ENCODE measurements at places on chromosomes 13 and 19.

DNA sequence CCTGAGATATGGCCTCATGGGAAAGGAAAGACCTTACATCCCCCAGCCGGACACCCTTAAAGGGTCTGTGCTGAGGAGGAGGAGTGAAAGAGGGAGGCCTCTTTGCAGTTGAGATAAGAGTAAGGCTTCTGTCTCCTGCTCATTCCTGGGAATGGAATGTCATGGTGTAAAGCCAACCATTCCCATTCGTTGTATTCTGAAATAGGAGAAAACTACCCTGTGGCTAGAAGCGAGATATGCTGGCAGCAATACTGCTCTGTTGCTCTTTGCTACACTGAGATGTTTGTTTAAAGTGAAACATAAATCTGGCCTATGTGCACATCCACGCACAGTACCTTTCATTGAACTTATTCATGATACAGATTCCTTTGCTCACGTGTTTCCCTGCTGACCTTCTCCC, 783 bp upstream of the ZNF587B start:
- DNase-seq = no peak

- DNase-seq = no peak
These were observed 1094.3 kb downstream of the EFNB2 start for GRCh38 chr13:105441051-105441750.

GRCh38 chr13:48055712-48056111, 18.2 kb downstream of the NUDT15 start:
- no peak for DNase-seq

- no peak for DNase-seq
These were observed 147.5 kb downstream of the DIAPH3 start for GRCh38 chr13:60016229-60016628.

GRCh38 chr13:43354153-43354945, 331.0 kb downstream of the DNAJC15 start:
- no peak for DNase-seq

GRCh38 chr13:106499113-106499512, 36.3 kb downstream of the EFNB2 start:
- no peak for DNase-seq

DNA sequence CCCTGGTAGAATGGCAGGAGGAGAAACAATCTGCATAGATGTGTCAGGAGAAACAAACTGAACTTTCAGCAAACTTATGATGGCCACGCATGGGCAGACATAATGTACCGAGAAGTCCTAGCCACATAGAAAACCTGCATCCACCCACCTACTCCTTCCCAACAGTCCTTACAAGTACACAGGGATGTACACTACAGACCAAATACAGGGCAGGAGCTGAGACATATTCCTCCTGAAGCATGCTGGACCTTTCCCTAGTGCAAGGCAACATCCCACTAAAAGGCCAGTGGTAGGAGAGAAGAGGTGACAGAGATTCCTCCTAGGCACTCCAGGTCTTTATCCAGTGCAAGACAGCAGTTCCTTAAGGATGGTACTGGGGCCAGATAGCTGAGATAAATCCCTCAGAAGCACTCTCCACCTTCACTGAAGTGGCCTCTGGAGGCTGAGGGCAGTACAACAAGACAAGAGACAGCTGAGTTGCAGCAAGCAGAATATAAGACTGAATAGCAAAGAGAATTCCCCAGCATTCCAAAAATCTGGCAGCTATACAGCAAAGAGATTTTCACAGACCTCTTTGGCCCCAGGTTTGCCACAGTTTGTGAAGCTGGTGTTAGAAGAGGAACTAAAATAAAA, 18.3 kb downstream of the VWA8 start:
- no peak for DNase-seq

DNA sequence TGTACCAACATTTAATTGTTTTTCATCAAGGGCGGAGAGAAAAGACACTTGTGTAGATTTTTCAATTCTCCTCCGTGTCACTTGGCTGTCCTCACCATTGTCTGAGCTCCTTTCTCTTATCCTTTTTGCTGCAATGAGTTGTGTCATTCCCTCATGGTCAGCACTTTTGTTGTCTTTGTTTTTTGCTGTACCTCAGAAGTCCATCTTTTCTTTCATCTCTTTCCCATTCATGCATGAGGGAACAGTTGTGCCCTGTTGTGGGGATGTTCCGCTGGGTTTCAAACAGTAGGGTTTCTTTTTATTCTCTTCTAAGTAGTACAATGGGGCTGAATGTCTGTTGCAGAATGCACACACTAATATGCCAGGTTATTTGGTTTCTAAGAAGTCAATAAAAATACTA, 222.6 kb downstream of the TM9SF2 start:
- no peak for DNase-seq

DNA sequence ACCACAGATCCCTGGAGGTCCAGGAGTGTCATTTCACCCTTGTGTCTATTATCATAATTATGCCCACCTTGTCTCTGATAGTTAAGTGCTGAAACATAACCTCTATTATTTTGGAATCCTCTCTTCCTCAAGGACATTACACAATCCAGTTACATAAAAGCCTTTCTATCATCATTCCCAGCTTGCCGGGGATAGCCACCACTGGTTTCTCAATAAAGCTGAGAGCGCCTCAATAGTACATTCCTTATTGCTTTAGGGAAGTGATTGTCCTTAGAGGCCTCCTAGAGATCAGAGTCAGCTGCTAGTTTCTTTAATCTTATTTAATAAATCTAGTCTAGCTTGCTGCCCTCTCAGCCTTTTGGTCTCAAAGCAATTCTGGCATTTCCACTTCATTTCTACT, 490.0 kb upstream of the ATXN8OS start:
- no peak for DNase-seq

DNA sequence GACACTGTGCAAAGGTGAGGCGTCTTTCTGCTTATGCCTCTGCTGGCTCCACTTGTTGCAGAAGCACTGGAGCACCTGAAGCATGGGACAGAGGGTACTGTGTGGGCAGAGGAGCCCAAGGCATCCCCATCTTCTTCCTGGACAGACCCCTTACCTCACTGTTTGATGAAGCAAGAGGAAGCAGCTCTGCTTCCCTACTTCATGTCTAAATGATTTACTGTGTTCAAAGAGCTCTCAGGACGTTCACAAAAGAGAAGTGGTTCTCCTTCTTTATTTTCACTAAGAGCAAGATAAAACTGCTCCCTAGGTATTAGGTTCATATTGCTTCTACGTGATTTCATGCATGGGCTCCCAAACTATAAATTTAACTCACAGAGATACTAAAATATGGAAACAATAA, 1635.4 kb upstream of the SLC10A2 start:
- no peak for DNase-seq

DNA sequence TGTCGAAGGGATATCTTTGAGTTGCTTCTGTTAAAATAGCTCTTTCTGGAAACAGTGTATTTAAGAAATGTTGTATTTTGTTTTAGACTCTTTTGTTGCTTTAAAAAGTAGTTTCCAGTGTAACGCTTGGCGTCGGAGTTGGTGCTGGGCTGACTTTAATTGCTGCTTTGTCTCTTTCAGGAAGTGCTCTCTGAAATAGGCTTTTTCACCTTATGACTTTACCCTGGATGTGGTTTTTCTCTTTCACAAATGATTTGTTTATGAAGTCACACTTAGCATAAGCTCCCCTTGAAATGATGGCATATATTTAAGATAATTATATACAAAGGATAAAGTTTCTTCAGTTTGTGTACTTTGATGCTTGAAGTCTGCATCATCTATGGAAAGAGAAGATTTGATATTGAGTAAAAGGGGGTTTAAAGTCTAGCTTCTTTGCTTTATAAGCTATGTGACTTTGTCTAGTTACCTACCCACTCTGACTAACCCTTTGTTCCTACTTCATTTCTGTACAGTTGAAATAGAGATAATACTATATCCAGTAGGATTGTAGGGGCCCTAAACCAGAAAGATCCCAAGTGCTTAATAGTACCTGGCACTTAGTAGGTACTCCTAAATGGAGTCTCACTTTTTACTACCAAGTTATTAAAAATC, at the start of gene GPR18:
TSS of gene GPR18 (minus strand) at position 170 of the 651 bp plus-strand sequence. CDS start 2,507 bp downstream, outside the sequence.
- peak; percentile 36 for DNase-seq

- no peak for DNase-seq
These were observed 31.7 kb downstream of the TRPM4 start for GRCh38 chr19:49189259-49189658.

GRCh38 chr13:110263404-110263803, 43.6 kb downstream of the COL4A1 start:
- DNase-seq = no peak

DNA sequence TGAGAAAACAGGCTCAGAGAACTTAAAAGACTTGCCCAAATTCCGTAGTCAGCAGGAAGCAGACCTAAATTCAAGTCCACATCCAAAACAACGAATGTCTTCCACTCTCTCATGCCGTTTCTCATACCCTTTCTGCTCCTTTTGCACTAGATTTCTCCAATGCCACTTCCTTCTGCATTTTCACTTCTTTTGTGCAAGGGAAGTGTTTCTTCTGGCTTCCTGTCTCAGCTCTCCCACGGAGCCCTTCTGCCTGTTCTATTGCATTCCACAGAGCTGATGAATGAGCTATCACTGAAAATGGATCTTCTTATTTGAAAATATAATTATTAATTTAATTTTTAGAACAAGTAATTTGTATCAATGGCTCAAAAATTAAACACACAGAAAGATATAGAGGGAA, 56.1 kb upstream of the STK24 start:
- no peak for DNase-seq

DNA sequence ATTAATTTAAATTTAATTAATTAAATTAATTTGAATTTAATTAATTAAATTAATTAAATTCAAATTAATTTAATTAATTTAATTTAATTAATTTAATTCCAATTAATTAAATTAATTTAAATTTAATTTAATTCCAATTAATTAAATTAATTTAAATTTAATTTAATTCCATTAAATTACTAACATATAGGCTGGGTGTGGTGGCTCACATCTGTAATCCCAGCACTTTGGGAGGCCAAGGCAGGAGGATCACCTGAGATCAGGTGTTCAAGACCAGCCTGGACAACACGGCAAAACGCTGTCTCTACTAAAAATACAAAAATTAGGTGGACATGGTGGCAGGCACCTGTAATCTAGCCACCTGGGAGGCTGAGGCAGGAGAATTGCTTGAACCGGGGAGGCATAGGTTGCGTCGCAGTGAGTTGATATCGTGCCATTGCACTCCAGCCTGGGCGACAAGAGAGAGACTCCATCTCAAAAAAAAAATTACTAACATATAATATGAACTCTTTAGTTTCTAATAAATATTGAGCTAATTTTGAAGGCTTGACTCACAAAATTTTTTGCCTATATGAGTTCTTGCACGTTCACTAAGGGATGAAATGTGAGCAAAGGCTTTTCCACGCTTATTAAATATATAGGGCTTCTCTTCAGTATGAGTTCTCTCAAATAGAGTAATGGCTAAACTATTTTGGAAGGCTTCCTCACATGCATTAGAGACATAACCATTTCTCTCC, 9.0 kb upstream of the USP29 start:
- DNase-seq = no peak

- DNase-seq = no peak
These were observed 30.9 kb upstream of the CYP2B6 start for GRCh38 chr19:40960062-40960685.

DNA sequence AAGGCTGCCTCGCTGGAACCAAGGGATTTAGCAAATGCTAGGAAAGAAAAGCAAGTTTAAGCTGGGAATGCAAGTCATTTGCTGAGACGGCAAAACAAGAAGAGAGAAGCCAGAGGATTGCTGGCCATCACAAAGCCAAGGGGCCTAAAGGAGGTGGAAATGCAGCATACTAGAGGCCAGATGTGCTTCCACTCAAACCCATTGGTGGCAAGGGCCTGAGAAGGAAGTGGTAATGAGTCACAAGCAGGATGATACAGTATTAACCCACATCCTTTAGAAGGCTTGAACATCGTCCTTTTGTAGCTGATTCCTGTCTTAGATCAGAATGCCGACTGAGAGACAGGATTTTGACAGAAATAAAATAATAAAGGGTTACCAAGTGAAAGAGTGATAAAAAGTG, 68.2 kb downstream of the ITGBL1 start:
- DNase-seq = no peak

- DNase-seq = no peak
These were observed 111.8 kb downstream of the SOX1 start for GRCh38 chr13:112178769-112179168.

- no peak for DNase-seq
These were observed 29.8 kb downstream of the DZIP1 start for GRCh38 chr13:95614641-95615245.

DNA sequence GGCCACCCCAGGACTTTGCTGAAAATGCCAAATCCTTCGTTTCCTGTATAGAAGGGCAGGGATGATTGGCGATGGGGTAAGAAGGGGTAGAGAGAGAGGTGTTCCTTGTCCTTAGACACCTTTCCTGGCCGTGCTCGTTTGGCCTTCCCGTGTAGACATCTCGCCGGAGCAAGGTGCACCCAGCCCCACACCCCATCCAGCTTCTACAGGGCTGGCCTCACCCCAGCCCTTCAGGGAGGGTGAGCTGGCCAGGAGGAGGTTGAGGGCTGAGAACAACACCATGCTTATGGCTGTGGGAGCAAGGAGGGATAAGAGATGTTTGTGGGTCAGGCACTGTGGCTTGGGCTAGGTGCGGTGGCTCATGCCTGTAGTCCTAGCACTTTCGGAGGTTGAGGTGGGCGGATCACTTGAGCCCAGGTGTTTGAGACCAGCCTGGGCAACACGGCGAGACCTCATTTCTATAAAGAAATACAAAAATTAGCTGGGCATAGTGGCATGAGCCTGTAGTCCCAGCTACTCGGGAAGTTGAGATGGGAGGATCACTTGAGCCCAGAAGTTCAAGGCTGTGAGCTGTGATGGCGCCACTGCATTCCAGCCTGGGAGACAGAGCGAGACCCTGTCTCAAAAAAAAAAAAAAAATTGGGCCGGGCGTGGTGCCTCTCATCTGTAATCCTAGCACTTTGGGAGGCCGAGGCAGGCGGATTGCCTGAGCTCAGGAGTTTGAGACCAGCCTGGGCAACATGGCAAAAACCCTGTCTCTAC, 15.5 kb downstream of the SMARCA4 start:
- DNase-seq = no peak

DNA sequence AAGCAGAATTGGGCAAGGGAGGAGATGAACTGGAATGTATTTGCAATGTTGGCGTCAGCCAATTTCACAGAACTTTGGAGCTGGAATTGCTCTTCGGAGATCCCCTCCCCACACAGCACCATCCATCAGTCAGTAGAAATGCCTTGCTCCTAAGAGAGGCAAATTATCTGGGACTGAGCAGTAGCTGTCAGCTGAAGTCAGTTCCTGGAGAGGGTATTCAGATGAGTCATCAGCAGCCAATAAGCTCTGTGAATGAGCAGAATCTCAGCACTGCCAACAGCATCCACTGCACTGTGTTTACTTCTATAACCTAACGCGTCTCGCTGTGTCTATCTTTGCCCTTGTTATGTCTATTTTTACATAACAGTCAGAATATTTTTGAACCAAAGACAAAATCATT, 213.7 kb downstream of the SLITRK5 start:
- peak; percentile 28 for DNase-seq

- peak; percentile 64 for DNase-seq
These were observed 1.6 kb upstream of the KMT2B start for GRCh38 chr19:35715981-35716800.

DNA sequence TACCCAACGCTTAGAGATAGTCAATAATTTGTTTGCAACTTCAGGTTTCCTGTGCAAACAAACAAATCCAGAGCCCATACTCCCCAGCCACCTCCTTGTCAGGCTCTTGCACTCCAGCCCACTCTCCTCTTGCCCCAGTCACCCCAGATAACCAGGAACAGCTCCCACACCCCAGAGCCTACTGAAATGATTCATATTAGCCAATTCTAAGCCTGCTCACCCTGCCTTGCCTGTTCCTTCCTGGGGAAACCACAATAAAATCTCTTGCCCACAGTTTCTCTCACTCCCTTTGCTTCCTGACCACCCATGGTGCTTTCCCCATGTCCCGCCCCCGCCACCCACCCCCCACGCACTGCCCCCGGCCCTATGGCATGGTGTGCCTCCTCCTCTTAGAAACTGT, 3.8 kb upstream of the ACTL9 start:
- no peak for DNase-seq

Measured in COLO829 (cell line).